BJ (cell line): ENCODE measurements at places on chromosomes 16 and 17. TPM values are rescaled to one million over a fixed set of nuclear protein-coding genes. Genes with fewer than 3 reads are reported as not detected.
A peak's percentile ranks its signal among the peaks of the same experiment; 100 is the strongest.

DNA sequence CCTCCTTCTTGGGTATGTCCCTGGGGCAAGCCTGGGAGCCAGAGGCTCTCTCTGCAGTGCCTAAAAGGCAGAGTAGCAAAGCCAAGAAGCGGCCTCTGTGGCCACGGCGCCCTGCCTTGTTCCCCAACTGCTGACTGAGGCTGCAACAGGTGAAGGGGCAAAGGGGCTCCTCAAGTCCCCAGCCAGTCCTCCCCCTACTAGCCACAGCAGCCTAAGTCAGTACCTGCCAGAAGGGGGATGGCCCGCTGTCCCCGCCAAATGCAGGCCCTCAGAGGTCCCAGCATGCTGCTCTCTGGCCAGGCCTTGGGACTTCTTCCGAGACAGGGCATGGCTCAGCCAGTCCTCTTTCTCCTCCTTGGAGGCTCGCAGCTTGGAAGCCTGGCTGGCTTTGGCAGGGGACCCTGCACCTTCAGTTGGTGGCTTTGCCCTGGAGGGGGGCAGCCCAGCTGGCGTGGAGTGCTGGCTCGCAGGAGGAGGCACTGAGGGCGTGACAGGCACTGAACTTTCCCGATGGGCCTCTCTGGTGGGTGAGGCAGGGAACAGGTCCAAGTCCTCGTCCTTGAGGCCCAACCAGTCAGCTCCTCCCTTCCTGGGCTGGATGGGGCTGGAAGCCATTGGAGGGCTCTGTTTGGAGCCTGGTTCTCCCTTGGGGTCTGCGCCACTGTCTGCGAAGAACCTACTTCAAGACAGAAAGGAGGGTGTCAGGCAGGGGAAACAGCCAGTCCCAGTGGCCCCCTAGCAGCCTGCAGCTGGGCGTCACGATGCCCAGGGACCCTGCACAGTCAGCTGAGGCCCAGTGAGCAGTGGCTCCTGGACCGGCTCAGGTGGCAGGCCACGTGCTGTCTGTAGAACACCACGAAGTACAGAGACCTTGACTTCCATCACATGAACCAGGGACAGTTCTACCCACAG, 17.6 kb downstream of the FBF1 start:
- DNase-seq: no peak

DNA sequence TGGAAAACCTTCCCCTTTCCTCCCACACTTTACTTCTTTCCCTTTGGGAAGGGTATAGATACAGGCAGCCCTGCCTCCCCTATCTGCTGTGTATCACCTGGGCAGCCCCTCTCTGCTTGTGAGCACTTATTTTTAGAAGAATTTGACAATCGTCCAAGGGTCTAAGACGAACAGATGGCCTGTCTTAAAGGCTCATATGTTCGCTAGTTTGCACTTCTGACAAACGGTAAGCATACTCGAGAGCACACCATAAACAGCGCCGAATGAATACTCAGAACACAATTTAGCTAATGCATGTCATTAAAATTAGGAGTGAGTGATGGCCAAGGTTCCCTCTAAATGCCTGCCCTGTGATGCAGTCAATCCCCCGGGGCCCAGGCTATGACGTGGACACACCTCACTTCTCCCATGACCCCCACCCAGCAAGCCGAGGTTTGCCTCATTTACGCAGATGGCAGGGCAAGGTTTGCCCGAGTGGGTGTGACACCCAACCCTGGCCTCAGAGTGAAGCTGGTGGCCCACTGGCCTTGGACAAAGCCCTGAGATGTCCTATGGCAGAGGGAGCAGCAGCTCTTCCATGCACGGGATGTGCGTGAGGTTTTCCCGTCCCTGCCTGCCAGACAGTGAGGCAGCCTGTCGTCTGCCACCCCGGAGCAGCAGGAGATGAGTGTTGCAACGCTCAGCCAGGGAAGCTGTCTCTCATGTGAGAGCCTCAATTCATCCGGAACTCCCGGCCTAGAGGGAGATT, 125.2 kb downstream of the C16orf78 start:
- DNase-seq: no peak

DNA sequence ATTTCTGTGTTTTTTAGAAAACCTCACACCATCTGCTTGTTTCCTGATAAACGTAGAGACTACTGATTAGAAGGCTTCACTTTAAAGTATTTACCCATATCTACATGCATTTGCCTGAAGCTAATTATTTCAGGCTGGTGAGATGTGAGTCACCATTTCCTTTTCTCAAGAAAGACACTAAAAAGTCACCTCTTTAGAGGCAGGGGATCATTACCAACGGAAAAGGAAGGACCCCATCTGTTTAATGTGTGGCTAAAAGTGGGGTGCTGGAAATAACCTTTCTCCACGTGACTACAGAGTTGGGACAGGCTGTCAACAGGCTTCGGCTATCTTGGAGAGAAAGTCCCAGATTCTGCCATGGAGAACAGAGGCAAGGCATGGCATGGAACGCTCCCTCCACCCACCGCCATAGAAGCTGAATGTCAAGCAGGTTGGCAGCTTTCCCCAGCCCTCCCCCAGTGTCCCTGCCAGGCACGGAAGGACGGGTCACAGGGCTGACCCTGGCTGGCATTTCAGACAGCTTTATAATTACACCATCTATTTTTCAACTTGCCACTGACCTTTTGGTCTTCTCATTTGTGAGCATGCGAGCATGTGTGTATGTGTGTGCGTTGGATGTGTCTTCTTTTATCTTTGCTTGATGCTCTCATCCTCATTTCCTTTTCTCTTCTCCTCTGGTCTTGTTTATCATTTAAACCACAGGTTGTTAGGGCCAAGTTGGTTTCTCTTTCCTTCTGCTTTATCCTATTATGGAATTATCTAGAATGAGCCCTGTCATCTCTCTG, 157.0 kb downstream of the CPPED1 start:
- DNase-seq: peak; percentile 11

DNA sequence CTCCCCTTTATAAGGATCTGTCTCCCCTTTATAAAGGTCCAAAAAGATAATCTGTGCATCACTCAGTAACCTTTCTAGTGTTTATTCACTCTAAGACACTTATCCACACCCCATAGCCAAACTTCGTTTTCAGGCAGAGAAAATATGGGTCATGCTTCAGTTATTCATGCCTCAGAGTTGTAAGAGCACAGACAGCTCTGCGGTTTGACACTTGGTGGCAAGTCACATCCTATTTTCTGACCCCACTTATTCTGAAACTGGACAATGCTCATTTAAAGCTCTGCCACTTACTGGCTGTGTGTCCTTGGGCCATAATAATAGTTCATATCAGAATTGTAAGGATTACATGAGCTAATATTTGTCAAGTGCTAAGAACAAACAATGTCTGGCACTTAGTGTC, 2.0 kb upstream of the KRTAP2-1 start:
- DNase-seq: peak; percentile 85

- DNase-seq: no peak
These were observed 5.1 kb downstream of the CARMIL2 start for GRCh38 chr16:67650023-67650422.

DNA sequence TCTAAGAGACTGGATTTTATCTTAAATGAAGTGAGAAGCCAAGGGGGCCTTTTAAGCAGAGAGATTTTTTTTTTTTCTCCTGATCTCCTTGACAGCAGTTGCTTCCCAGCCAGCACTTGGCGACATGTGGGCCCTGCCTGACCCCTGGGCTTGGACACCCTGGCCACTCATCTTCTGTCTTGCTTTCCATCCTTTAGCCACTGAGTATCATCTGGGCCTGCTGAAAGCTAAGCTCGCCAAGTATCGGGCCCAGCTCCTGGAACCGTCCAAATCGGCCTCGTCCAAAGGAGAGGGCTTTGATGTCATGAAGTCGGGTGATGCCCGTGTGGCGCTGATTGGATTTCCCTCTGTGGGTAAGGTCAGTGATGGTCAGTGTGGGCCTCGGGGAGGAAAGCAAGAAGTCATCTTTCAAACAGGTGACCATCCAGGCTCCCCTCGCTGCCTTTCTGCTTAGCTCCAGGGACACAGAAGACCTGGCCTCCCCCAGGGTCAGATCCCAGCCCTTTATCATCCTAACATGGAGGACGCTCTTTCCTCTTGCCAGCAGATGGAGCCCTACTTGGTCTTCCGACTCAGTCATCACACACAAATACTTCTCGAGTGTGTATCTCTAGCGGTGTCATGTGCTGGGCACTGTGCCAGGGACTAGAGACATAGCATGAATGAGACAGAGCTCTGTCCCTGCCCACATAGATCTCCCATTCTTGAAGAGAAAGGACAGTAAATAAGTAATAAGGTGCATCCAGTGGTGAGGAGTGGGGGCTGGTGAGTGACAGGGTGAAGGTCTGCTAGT, 6.1 kb downstream of the DRG2 start:
- DNase-seq: no peak

GRCh38 chr17:44992242-44992939, 24.3 kb upstream of the C1QL1 start:
- DNase-seq: no peak

- no peak for DNase-seq
These were observed 36.1 kb upstream of the ZCCHC14 start for GRCh38 chr16:87528690-87529579.

- DNase-seq: no peak
These were observed 15.6 kb downstream of the TMEM100 start for GRCh38 chr17:55706808-55707773.

- no peak for DNase-seq
These were observed 131.9 kb upstream of the ZFHX3 start for GRCh38 chr16:73179705-73180331.

DNA sequence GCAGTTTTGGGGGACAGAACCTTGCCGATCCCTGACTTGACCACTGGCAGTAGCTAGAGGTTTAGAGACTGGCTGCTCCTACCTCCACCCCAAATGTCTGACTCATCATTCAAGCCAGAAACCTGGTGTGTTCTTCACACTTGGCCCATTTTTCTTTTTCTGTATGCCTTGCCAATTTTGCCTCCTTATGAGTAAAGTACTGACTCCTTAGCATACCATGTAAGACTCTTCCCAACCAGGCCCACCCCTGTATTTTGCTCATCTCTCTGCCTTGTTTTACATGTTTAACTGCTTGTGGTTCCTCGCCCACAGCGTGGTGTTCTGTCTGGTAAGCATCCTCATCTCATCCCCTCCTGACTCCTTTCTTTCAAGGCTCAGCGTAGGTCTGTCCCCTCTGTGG, 37.9 kb downstream of the NUP88 start:
- no peak for DNase-seq

GRCh38 chr16:64312980-64313379, 808.9 kb downstream of the CDH11 start:
- DNase-seq: no peak

- no peak for DNase-seq
These were observed 1.4 kb upstream of the TXNDC11 start for GRCh38 chr16:11744075-11744470.

SKAP1 gene
- not detected in 2 replicates for polyA plus RNA-seq

PPM1E gene
- polyA plus RNA-seq: 0.02 and 0.04 TPM in 2 replicates

PNMT gene
- polyA plus RNA-seq: not detected in 2 replicates

PIK3R5 gene
- 0.02 TPM in 1 of 2 replicates, not detected in the other for polyA plus RNA-seq

PCTP gene
- 10.2 and 13.3 TPM in 2 replicates for polyA plus RNA-seq

SLC5A10 gene
- polyA plus RNA-seq: 0.05 TPM in 1 of 2 replicates, not detected in the other

CSNK2A2 gene
- 22.5 and 32.8 TPM in 2 replicates for polyA plus RNA-seq

GAA gene
- 3.3 and 5.7 TPM in 2 replicates for polyA plus RNA-seq

UNC45B gene
- polyA plus RNA-seq: not detected in 2 replicates

TNK1 gene
- 1.7 and 2.2 TPM in 2 replicates for polyA plus RNA-seq

MARF1 gene
- 22.5 and 25.2 TPM in 2 replicates for polyA plus RNA-seq
